Stimulated activated CD4-positive, alpha-beta T cell treated with anti-CD3 and anti-CD28 coated beads, Interleukin-1b, Interleukin-23, amount 100 ng/mL, for 24 hours (primary cell): ENCODE measurements at places on chromosomes 11 and 22.

- no peak for DNase-seq
These were observed 184.7 kb downstream of the MIAT start for GRCh38 chr22:26842103-26842502.

DNA sequence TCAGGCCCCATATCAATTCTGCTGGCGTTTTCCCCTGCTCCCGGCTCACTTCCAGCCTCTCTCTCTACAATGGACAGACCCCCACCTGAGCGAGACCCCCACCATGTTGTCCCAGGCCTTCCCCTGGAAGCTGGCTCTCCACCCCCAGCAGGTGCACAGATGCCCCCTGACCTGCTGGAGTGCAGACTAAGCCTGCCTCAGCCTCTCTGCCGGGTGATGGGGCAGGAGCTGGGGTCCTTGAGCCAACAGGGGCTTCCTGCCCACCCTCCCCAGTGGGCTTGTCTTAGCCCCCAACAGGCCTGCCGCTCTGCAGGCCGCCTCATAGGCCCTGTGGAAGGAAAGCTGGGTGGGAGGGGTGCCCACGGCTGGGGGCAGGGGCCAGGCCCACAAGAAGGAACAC is 10.0 kb downstream of the ELFN2 start:
- no peak for DNase-seq

- no peak for DNase-seq
These were observed 6.9 kb upstream of the PRAME start for GRCh38 chr22:22565981-22566380.

GRCh38 chr11:105610871-105611571 is 1.1 kb downstream of the GRIA4 start:
- no peak for DNase-seq

DNA sequence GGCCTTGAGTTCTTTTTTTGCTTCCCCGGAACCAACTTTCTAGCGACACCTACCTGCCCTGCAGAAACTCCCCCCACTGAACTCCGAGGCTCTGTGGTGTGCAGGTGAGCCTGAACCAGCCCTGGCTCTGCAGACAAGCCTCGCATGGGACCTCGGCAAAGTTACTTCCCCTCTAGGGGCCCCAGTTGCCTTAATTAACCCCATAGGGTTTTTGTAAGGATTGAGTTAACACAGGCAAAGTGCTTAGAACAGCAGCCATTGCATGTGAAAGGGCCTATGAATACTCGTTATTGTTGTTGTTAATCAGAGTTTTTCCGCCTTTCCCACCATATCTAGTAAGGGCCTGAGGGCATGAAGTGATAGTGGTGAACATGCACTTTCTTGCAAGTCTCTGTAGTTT is 12.6 kb upstream of the SYT13 start:
- DNase-seq: no peak

DNA sequence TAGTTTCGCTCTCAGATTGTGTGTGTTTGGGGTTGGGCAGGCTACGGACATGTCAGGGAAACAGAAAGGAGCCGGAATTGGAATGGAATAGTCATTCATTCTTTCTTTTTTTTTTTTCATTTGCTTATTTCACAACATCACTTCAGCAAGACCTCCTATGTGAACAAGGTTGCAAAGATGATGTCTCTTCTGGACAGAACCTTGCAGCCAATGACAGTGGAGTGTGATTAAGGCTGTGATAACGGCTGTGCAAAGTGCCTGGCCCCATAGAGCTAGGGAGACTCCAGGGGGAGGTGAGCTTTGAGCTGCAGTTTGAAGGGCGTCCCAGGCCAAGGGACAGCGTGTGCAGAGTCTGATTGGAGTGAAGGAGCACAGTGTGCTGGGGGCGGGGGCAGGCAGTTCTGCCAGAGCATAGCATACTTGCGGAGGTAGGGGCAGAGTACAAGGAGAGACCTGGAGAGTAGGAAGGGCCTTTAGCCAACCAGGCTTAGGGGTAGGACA is 3.4 kb downstream of the TIGD3 start:
- no peak for DNase-seq

DNA sequence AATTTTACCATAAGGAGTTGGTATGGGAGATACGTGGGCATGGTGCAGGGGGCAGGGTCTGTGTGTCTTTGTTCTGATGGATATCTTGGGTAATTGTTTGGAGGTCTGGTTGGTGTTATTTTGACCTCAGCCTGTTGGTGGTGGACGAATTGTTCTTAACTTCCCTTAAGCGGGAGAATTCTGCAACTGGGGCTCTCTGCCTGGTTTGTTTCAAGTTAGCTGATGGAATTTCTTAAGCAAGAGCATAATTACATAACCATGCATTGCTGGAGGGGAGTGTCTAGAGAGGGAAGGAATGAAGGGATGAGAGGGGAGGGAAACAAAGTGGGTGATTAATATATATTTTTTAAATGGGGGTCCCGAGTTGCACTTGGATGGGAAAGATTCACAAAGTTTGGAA is 908.5 kb upstream of the RAG2 start:
- no peak for DNase-seq

DNA sequence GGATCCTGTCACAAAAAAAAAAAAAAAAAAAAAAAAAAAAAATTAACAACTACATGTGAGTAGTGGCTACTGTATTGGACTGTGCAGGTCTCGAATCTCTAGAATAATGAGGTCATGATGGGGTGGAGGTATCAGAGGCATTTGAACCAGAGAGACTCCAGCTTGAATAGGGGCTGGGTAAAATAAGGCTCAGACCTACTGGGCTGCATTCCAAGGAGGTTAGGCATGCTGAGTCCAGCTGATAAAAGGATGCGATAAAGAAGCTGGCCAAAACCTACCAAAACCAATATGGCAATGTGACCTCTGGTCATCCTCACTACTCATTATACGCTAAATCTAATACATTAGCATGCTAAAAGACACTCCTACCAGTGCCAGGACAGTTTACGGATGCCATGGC is 5.9 kb upstream of the PACSIN3 start:
- DNase-seq: no peak

GRCh38 chr11:12810568-12810894 is 136.3 kb downstream of the TEAD1 start:
- DNase-seq: no peak

DNA sequence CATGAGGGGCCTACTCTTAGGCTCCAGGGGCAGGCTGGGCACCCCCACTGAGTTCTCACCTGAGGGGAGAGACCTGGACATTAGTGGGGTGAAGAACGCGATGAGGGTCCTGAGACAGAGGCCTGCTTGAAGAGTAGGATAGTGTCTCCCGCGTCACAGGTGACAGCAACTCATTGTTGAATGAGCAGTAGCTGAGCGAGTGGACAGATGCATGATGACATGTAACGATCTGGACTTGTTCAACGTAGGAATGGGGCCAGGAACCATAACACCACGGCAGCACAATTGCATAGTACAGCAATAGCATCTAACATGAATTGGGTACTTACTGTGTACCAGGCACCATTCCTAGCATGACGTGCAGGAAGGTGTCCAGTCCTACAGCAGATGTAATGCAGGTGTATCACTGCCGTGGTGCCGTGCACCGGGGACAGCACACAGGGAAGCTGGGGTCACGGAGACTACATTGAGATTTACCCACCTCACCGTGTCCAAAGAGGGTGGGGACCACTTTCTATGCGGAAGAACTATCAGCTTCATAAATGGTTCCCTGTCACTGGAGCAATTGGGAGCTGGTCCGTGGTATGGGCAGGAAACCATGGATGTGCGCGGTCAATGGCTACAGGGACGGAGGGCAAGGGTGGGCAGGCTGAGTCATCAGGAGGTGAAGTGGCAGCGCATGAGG is 1019.1 kb downstream of the TBC1D22A start:
- no peak for DNase-seq

- no peak for DNase-seq
These were observed 37.4 kb upstream of the TOLLIP start for GRCh38 chr11:1346669-1347390.

DNA sequence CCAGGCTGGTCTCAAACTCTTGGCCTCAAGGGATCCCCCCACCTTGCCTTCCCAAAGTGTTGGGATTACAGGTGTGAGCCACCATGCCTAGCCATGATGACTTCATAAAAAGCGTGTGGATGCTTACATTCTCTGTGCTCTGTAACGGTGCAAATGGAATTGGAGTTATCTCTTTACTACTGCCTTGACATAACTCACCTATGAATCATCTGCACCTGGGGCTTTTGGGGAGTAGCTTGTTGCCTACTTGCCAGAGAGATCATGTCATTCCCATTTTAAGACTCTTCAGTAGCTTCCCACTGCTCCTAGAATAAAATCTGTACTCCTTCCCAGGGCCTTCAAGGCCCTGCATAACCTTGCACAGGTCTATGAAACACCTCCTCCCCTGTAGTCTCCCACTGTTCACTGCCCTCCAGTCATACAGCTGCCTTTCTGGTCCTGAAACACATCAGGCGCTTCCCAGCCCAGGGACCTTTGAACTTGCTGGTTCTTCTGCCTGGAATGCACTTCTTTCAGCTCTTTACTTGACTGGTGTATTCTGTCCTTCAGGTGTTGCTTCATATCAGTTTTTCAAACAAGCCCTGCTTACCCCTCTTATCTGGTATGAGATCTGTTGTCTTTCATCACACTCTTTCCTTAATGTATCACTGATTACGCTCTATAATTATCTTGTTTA is 19.6 kb upstream of the MOGAT2 start:
- no peak for DNase-seq

- DNase-seq: no peak
These were observed 1013.0 kb downstream of the OPCML start for GRCh38 chr11:132519241-132519815.

DNA sequence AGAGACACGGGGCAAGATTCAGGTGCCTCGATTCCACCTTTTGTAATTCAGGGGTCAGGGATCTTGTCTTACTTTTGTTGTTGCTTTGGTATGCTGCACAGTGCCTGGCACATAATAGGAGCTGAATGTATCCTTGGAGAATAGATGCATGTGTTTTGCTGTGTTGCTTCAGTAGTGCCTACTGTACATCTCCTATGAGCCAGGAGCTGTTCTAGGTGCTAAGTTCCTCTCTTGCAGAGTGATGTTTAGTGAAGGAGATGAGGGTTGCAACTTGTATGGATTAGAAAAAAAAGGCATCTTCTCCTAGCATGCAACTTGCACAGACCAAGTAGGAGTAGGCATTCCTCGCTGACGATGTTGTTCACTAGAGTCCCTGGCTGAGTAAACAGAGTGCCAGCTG is 555.4 kb downstream of the NTM start:
- no peak for DNase-seq

- no peak for DNase-seq
These were observed 49.7 kb downstream of the ATG16L2 start for GRCh38 chr11:72863916-72864315.
